ENCODE measurements at places on chromosomes 5 and 9.

GRCh38 chr5:167001246-167001645 lies 1290.2 kb upstream of the WWC1 start:
- no peak for ATAC-seq

- no peak for ATAC-seq
Measured at GRCh38 chr5:178509491-178510057, 80.6 kb downstream of the COL23A1 start.

DNA sequence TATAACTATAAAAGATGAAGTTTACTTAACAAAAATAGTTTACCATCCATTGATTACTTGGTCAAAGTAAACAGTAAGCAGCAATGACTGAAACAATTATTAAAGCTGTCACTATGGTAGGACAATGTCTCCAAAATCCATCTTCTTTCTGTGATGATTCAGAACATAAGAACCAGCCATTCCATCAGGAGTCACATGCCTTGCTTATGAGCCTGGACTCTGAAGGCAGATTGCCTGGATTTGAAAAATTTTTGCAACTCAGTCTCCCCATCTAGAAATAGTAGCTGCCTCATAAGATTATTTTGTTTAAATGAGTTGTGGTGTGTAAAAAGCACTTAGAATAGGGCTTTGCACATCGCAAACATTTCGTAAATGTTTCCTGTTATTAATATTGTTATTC lies 136.2 kb downstream of the LIFR start:
- no peak for ATAC-seq

- no peak for ATAC-seq
Measured at GRCh38 chr5:131530706-131531331, 104.2 kb downstream of the RAPGEF6 start.

DNA sequence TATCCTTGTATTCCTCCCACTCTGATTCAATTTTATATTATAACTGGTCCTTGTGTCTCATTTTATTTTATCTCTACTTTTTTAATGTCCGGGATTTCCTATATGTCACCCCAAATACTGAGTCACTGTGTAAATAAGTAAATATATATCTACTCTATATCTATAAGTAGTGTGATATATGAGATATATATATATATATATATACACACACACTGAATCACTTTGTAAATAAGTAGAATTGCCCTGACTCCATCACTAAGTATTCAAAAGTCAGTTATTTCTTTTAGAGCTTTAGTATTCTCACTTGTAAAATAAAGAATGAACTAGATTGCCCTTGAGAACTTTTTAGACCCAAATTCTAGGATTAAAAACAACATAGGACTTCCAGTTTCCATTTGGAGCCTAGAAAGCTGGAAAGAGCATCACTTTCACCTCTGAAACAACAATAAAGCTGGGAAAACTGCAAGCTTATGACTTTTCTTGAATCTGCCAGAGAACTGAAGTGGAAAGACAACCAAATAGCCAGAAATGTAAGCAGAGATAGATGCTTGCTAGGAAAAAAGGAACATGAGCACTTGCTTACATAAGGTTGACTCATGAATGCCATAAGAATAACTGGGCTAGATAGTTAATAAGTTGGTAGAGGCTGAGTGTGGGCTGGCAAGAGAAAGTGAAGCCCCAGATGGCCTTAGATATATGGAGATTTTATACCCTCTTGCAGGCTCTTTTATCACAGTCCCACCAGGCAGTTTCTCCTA lies 171.1 kb upstream of the TLX3 start:
- ATAC-seq: no peak

DNA sequence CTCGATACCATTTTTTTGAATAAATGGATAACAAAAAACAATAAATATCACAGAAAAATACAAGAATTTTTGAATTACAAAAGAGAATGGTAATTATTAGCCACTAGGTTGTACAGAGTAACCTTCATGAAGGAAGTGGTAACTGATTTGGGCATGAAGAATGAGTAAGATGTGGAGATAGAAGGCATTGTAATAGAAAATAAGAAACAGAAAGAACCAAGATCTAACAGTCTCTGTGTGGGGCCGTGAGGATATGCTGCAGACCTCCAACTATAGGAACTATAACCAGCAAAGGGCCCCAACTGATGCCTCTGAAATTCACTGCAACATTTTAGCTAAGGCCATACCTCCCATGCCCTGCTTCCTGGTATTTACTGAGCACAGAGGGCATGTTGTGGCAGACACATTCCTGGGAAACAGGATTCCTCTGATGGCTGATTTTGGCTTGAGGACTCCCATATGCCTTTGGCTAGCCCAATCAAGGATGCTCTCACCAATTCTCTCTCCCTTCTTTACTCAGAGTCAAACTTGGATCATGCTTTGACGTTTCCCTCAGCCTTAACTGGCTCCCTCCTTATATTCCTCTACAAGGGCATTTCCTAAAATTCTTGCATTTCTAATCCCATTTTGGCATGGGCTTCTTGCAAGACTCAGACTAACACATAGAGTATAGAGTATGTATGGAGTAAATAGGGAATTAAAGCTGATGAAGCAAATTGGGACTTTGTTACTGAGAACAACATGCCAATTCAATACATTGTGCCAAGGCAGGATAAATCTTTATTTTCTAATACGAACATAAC lies 208.9 kb downstream of the PDE4D start:
- no peak for ATAC-seq

DNA sequence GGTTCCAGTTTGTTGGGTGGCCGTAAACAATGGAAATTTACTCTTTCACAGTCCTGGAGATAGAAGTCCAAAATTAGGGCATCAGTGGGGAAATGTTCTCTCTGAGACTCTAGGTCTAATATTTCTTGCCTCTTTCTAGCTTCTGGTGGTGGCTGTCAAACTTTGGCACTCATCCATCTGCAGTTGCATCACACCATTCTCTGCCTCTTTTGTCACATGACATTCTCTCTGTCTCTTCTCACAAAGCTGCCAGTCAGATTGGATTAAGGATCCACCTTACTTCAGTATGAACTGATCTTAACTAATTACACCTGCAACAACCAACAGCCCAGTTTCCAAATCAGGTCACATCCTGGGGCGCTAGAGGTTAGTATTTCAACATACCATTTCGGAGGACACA lies 222.9 kb upstream of the FTMT start:
- ATAC-seq: no peak

DNA sequence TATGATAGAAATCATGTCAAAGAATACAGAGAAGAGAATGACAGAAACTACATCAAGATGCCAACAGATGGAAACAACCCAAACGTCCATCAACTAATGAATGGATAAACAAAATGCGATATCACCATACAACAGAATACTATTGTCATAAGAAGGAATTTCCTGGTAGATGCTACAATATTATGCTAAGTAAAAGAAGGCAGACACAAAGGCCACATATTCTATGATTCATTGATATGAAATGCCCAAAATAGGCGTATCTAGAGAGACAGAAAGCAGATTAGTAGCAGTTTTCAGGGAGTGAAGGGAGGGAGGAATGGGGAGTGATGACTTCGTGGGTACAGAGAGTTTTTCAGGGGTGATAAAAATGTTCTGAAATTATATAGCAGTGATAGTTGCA lies 58.3 kb upstream of the AKNA start:
- no peak for ATAC-seq

DNA sequence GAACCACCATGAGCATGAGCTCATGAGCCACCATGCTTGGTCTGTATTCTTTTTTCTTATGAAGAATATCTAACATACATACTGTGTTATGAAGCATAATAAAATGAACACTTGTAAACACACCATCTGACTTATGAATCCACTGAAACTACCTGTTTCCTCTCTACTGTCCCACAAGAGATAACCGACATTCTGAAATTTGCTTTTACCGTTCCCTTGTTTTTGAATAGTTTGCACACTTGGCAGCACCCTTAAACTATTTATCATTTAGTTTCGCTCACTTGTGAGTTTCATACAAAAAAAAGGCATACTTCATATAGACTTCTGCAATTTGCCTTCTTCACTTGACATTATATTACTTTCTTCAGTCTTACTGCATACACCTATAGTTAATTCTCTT lies 8.9 kb downstream of the LARS1 start:
- no peak for ATAC-seq

- ATAC-seq: no peak
Measured at GRCh38 chr5:75367401-75367800, 30.4 kb downstream of the HMGCR start.

DNA sequence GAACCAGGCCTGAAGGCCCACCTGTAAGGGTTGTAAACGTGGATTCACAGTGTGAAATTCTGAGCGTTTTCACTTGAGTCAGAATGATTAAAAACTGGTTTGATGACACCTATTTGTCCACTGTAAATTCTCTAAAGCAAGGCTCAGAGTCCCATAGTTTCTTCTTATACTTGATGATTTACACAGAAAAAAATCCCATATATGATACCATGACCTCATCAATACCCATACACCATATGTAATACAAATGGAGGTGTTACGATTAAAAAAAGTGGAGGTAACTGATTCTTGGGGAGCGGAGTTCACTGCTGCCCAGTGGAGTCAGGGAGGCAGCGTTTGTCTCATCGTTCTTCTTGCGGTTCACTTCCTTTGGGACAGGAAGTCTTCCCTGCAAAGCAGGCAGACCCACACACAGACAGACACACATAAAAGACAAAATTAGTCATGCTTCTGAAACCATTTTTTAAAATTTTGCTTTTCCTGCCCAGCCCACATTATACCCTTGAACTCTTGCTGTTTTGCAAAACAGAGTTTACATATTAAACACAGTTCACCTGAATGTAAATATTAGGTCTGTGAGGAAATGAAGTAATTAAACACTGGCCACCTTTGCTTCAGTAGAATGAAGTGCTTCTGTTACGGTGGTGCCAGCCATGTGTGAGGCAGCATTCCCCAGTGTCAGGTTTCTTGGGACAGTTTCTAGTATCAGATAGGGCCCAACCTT lies 26.2 kb downstream of the NREP start:
- no peak for ATAC-seq
